ENCODE measurements at places on chromosomes 5 and 9. TPM values are rescaled to one million over a fixed set of nuclear protein-coding genes. Genes with fewer than 3 reads are reported as not detected.

DNA sequence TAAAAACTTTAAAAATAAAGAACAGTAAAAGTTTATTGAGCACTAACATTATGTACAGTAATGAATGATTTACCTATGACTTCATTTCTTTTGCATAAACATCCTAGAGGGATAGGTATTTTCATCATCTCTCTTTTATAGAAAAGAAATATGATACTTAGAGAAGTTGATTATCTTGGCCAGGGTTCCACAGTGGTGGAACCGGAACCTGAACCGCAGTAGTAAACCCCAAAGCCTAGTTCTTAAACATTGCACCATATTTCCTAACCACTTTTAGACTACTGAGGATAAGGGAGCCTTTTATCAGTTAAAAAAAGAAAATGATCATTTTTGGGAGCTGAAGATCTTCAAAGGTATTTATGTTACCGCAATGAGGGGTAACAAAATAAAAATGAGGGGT, 205.7 kb upstream of the SGCD start:
- no peaks in the 10 kb centered on the region for H3K36me3 ChIP-seq
- H3K27me3 ChIP-seq = no peaks in the 10 kb centered on the region
- no peak overlapping the region for H3K4me3 ChIP-seq
- 0 out of 2 replicates have a peak, but pooled peaks cover 3% of the 10 kb centered on the region for H3K4me1 ChIP-seq
- no peak for DNase-seq
- no peak overlapping the region for H3K27ac ChIP-seq

DNA sequence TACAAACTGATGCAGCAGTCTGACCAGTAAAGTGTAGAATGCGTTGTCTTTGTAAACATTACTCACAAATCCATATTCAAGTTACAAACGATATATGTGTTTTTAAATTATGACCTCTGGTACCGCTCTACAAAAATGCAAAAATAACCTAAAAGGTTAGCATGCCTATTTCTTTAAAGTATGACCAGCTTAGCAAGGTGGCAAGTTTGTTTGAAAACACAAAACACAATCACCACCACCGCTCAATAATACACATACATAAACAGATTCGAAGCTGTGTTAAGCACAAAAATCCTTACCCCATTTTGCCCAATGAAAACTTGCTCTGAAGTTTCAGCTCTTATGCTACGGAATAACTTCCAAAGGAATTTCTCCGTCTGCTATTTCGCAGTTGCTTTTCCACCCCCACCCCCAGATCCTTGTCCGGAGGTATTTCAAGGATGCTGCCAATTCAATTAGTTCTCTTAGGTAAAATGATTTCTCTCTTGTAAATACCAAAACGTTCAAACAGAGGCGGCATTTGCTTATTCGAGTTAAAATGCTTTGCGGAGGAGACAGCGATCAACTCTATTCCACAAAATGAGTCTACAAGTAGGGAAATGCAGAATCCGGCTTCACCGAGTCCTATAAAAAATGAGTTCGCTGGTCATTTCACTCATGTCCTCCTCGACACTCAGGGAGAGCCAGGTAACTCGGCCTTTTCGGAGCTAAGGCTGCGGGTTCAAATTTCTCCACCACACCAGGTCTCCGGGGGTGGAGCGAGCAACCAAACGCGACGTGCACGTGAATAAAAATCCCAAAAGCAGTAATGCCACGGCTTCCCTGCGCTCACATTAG, 1.2 kb downstream of the HOMER1 start:
- peaks cover 10% of the 10 kb centered on the region for H3K4me1 ChIP-seq
- peak overlapping the region; percentile 94 for H3K4me3 ChIP-seq
- H3K27ac ChIP-seq = no peak overlapping the region
- DNase-seq = peak; percentile 31
- H3K27me3 ChIP-seq = no peaks in the 10 kb centered on the region

- no peaks in the 10 kb centered on the region for H3K27me3 ChIP-seq
- no peaks in the 10 kb centered on the region for H3K4me1 ChIP-seq
- DNase-seq = no peak
- no peak overlapping the region for H3K27ac ChIP-seq
Measured at GRCh38 chr9:1207686-1208085, 157.5 kb downstream of the DMRT2 start.

GRCh38 chr9:32524892-32525708, 896 bp downstream of the RIGI start:
- H3K27ac ChIP-seq = no peak overlapping the region
- DNase-seq = peak; percentile 32
- no peaks in the 10 kb centered on the region for H3K27me3 ChIP-seq
- H3K36me3 ChIP-seq = peaks cover 25% of the 10 kb centered on the region

GRCh38 chr5:101418713-101419118, 515.6 kb upstream of the ST8SIA4 start:
- H3K4me1 ChIP-seq = no peaks in the 10 kb centered on the region
- no peaks in the 10 kb centered on the region for H3K27me3 ChIP-seq
- no peak for DNase-seq

- no peak for DNase-seq
- H3K27ac ChIP-seq = no peak overlapping the region
- no peaks in the 10 kb centered on the region for H3K27me3 ChIP-seq
- no peak overlapping the region for H3K4me3 ChIP-seq
- H3K36me3 ChIP-seq = no peaks in the 10 kb centered on the region
- no peaks in the 10 kb centered on the region for H3K4me1 ChIP-seq
Measured at GRCh38 chr9:129781131-129781530, 21.9 kb upstream of the TOR1B start.

- H3K4me1 ChIP-seq = no peaks in the 10 kb centered on the region
- H3K4me3 ChIP-seq = no peak overlapping the region
- H3K36me3 ChIP-seq = 0 out of 3 replicates have a peak, but pooled peaks cover 2% of the 10 kb centered on the region
- no peaks in the 10 kb centered on the region for H3K27me3 ChIP-seq
Measured at GRCh38 chr9:116437411-116438370, 249.4 kb upstream of the TRIM32 start.

Gene LRRC19
- total RNA-seq = not detected

All from H9 (cell line).